ENCODE measurements at places on chromosomes 16 and 17.

- no peak for DNase-seq
Measured at GRCh38 chr16:72974142-72974769, 73.7 kb downstream of the ZFHX3 start.

DNA sequence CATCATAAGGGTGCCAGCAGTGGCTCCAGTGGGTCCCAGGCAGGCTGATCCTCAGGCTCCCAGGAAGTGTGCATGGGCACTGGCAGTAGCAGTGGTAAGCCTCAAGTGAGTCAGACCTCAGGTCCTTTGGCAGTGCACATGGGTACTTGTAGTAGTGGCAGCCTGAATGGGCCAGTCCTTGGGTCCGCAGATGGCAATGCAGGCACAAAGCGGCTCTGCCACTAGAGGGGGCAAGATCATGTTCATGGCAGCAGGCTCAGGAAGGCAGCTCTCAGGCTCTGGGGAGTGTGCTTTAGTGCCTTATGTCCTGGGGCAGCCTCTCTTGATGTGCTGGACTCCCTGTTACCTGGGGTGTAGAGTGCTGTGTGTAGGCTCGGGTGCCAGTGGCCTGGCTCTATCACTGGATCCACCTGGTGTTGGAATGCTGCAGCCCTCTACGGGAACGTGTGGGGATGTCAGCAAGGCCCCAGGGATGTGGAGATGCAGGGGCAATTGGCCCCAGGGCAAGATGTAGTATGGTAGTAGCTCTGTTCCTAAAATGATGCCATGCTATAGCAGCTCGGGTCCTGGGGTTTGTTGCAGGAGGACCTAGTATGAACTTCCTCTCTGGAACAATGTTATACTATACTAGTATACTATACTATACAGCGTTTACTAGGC lies 11.0 kb downstream of the ACSM3 start:
- DNase-seq: peak; percentile 83

GRCh38 chr17:80763293-80763867 lies 218.7 kb downstream of the RPTOR start:
- no peak for DNase-seq

- peak; percentile 45 for DNase-seq
Measured at GRCh38 chr16:74275031-74275636, 21.5 kb upstream of the PSMD7 start.

DNA sequence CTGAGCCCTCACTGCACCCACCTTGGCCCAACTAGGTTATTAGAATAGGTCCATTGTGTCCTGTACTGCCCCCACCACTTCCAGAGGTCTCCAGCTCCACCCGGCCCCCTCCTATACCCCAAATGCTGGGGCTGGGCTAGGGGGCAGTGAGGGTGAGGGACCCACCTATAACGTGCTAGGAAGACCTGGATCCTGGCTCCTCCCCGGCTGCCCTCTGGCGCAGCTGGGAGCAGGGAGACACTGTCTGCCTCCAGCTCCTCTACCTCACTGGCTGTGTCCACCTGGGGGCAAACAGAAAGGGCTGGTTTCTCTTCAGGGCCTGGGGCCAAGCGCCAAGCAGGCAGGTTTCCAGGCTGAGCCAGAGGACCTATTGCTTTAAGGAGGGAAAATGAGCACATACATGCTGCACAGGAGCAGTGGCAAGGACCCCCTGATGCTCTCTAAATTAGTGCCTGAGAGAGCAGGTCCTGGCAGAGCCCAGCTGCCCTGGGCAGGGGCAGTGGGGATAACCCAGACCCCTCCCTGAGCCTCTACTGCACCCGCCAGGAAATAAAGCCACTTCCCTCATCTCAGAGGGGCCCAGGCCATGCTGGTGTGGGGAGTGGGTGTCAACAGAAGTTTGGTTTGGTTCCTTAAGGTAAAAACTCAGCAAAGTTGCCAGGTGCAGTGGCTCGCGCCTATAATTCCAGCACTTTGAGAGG lies 12.2 kb downstream of the TSPOAP1 start:
- DNase-seq: no peak

- DNase-seq: no peak
Measured at GRCh38 chr16:30748634-30749445, 615 bp downstream of the PHKG2 start.

- DNase-seq: no peak
Measured at GRCh38 chr16:58088091-58088490, 41.1 kb downstream of the CFAP20 start.

DNA sequence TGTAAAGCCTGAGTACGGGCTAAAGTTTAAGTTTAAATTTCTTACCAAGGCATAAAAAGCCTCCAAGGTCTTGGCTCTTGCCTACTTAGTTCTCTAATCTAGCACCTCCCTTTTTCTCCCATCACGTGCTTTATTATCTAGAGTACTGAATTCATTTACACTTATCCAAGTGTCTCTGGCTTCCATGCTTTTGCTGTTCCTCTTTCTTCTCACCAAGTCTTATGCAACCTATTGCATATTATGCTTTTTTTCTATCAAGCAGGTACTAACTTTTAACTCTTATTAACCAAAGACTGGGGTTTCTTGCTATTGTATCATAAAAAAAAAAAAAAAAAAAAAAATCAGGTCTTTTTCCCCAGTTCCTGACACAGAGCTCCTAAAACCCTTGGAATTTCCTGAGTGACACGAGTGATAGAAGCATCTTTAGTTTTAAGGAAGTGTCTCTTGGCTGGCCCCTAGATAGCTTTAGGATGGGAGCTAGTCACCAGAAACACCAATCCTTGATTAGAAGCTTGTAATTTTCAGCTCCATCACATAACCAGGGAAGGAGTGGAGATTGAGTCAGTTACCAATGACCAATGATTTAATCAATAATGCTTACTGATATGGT lies 44.9 kb downstream of the SSH2 start:
- no peak for DNase-seq

DNA sequence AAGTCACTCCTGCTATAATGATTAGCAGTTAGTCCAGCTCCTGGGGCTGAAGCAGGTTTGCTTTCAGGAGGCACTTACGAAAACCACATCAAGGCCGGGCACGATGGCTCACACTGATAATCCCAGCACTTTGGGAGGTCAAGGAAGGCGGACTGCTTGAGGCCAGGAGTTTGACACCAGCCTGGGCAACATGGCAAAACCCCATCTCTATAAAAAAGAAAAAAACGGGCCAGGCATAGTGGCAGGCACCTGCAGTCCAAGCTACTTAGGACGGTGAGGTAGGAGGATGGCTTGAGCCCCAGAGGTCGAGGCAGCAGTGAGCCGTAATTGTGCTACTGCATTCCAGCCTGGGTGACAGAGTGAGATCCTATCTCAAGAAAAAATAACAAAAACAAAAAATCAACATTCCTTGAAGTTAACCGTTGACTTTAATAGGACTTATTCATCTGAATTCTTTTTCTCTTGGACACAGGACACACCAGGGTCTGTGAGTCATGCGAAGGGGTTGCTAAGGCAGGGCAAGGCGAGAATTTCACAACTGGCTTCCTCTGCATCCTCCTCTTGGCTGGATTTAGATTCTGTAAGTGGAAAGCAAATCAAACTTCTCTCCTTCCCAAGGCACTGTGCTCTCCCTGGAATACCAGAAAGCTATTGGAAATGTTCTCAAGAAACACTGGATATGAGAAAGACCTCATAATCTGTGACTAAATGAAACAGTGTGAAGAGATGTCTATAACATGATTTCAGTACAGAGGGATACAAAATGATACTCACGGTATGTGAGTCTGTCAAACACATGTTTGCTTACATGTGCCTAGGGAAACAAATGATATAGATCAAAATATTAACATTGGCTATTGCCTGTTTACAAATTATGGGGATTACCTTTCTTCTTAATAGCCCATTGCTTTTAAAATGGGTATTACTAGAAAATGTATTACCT lies 99.5 kb downstream of the SYCE1L start:
- DNase-seq: no peak

DNA sequence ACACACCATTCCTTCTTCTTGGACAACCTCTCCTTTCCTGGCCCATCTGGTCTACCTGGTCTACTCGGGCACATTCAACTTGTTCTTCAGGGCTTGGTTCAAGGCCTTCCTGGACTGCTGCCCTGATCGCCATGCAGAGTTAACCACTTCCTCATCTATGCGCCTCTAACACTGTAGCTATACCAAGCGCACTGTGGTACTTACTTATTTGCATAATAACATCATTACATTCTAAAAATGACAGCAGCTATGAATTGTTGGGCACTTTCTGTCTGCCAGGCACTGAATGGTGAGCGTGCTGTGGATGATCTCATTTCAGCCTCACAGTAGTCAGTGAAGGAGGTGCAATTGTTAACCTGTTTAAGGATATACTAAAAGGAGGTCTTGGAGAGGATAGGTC lies 66.9 kb upstream of the SDK2 start:
- DNase-seq: no peak

DNA sequence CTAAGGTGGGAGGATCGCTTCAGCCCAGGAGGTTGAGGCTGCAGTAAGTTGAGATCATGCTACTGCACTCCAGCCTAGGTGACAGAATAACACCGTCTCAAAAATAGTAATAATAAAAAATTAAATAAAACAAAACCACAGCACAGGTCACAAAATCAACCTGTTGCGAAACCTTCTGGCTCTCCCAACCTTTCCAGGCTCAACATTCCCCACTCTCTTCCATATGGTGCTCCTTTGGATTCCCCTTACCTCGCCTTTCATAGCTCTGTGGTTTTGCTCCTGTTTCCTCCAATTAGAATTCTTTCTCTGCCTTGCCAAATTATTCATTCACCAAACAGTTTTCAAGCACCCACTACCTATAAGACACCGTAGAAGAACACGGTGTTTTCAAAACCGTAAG lies 4.7 kb downstream of the ZDHHC7 start:
- DNase-seq: no peak

DNA sequence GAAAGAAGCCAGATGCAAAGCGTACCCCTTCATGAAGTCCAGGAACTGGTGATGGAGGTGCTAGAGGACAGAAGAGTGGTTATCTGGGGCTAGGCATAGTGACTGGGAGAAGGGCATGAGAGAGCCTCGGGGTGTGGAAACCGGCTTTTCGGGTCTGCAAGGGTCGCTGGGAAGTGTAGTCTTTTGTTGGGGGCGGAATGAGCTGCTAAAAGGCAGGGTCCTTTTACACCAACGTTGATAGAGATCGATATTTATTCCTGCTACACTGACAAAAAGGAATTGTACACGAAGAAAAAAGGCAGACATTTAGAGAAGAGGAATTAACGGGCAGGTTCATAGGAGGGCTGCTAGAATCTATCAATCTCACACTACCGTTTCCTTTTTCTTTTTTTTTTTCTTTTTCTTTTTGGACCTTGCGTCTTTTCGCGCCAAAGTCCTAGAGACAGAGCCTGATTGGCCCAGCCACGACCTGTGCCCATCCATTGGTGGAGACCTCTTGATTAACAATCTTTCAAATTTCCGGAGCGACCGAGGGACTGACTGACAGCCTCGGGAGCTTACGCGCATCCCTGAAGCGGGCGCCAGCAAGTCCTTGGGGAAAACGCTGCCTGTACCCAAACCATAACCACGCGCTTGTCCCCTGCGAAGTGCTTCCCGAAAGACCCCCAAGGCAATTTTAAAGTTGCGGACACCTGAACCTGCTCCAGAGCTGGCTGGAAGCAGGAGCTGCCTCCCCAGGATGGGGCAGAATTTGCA lies 27.7 kb upstream of the DHRS7B start:
- DNase-seq: peak; percentile 94

DNA sequence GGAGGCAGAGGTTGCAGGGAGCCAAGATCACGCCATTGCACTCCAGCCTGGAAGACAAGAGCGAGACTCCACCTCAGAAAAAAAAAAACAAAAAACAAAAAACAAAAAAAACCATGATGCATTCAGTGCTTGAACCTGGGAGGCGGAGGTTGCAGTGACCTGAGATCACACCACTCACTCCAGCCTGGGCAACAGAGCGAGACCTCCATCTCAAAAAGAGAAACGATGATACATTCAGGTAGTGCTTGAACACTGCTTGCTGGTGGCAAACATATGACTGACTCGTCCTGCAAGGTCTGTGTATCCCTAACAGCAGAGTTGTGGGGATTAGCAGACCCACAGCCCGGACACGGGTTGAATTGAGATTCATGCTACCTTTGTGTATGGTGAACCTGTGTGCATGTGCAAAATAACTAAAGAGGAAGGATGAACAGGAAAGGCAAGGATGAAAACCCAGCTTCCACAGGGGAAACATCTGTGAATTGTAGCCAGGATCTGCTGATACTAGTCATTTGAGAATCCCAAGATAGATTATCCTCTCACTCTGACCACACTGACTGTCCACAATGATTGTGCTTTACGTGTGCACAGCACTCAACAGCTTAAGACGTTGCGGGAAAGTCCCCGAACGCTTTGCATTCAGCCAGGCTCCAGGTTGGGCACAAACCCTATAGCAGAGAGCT lies 52.4 kb upstream of the MRPS23 start:
- no peak for DNase-seq

- peak; percentile 93 for DNase-seq
Measured at GRCh38 chr17:78717431-78717980, 64.6 kb downstream of the CYTH1 start.

DNA sequence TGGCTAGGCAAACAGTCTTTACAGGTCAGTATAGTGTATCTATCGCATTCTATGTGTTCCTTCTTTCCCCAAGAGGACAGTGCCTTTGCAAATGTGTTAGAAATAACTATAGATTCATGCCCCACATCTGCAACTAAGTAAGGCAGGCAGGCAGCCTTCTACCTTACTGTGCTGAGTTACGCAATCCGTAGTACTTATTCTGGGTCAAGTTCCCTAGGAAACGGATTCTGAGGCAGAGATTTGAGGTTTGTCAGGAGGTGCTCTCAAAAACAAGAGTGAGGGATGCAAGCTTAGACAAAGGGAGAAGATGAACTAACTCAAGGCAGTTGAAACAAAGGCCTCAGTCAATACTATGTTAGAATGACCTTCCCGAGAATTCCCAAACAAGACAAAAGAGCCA lies 12.7 kb upstream of the ANKFY1 start:
- no peak for DNase-seq

DNA sequence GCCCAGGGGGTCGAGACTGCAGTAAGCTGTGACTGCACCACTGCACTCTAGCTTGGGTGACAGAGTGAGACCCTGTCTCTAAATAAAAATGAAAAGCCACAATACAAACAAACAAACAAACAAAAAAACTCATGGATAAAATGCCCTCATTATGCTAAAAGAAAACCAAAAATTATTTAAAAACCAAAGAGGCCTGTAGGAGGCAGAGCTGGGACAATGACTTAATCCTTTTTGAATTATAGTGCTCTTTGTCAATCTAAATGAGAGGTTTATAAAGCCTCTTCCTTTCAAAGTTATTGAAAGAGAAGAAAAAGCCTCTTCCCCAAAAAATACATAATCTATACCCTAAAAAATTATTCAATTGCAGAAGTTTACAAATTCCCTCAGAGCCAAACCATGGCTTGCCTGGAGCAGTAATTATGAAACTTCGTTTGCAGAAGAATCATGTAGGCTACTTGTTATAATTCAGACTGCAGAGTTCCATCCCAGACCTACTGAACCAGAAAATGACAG lies 18.5 kb downstream of the CRLF3 start:
- DNase-seq: no peak

GRCh38 chr17:28908640-28909167 lies 5.8 kb upstream of the DHRS13 start:
- no peak for DNase-seq

GRCh38 chr16:56202036-56202435 lies 10.7 kb downstream of the GNAO1 start:
- DNase-seq: no peak
